ENCODE measurements at places on chromosomes 13 and 19.

- no peak for DNase-seq
These were observed 30.0 kb upstream of the ZNF573 start for GRCh38 chr19:37809366-37809765.

DNA sequence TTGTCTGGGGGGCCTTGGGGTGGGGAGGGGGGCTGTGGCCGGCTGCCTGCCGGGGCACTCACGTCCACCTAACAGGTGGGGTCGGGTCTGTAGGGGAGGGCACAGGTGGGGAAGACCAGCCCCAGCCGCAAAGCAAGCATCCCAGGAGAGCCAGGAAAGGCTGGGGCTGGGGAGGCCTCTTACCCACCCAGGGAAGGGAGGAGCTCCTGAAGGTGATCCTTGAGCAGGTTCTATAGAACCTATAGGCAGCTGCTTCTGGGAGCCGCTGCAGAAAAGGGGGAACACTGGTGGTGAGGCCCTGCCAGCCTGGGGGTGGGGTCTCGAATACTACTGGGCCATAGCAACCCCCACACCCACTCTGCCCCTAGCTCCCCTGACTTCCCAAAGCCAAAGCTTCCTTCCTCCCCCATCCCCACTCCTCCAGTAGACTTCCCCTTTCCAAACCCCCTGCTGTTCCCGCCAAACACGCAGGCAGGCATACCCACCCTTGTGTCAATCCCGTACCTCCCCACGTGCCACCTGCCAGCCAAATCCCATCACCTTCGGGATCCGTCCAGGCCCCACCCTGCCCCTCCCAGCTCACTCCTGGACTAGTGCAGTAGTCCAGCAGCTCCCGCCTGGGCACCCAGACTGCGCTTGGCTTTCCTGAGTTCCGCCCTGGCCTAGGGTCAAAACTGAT, 5.6 kb downstream of the KLF16 start:
- DNase-seq, result no peak

DNA sequence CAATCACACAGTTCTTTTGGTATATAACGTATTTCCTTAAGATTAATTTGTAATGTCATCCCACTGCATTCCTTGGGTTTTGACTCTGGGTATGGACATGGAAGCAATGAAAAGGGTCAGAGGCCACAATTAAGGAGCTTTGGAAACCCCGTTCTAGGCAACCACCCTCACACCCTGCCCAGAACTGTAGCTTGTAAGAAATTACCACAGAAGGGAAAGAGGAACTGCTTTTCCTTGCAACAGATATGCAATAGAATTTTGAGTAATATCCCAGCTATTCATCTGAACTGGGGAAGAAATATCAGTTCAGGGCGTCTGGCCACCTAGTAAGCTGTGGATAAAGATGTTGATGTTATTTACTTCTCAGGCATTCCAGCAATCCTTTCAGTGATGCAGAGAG, 985 bp upstream of the CLC start:
- DNase-seq, result no peak

DNA sequence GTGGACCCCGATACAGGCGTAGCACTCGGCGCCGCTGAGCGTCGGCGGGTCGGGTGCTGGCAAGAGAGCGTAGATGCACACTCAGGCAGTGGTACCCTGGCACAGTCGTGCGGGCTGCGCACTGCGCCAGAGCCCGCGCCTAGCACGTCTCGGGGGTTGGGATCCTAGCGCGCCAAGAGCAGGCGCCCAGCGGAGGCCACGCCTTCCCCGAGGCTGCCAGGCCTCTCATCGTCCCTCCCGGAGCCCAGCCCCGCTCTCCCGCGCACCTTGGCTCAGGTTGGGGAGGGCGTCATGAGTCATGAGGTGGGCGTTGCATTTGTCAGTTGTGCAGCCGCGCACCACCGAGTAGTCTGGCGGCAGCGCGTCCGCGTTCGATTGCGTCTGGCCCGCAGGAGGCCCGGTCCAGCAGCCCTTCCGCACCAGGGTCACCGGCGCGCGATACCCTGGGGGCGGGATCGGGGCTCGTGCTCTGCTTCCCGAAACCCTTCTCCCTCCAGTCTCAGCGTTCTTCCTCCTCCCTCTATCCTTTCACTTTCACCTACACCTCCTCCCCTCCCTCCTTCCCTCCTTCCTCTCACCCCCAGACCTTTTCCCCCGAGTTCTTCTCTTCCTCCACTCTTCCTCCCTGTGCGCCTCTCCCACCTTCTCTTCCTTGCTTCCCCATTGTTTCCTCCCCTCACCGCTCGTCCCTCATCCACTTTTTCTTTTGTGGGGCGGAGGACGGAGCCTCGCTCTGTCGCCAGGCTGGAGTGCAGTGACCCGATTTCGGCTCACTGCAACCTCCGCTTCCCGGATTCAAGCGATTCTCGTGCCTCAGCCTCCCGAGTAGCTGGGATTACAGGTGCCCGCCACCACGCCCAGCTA, 3.5 kb downstream of the LYPD5 start:
- DNase-seq, result no peak

- no peak for DNase-seq
These were observed 698.2 kb downstream of the PCDH17 start for GRCh38 chr13:58329746-58330145.
